ENCODE measurements at places on chromosomes 1 and 21.

GRCh38 chr1:88472298-88472697 lies 211.8 kb upstream of the PKN2 start:
- no peak for DNase-seq

GRCh38 chr1:100250264-100250663 lies 630 bp upstream of the DBT start:
- DNase-seq: no peak

GRCh38 chr1:193762236-193762635 lies 575.8 kb upstream of the B3GALT2 start:
- no peak for DNase-seq

DNA sequence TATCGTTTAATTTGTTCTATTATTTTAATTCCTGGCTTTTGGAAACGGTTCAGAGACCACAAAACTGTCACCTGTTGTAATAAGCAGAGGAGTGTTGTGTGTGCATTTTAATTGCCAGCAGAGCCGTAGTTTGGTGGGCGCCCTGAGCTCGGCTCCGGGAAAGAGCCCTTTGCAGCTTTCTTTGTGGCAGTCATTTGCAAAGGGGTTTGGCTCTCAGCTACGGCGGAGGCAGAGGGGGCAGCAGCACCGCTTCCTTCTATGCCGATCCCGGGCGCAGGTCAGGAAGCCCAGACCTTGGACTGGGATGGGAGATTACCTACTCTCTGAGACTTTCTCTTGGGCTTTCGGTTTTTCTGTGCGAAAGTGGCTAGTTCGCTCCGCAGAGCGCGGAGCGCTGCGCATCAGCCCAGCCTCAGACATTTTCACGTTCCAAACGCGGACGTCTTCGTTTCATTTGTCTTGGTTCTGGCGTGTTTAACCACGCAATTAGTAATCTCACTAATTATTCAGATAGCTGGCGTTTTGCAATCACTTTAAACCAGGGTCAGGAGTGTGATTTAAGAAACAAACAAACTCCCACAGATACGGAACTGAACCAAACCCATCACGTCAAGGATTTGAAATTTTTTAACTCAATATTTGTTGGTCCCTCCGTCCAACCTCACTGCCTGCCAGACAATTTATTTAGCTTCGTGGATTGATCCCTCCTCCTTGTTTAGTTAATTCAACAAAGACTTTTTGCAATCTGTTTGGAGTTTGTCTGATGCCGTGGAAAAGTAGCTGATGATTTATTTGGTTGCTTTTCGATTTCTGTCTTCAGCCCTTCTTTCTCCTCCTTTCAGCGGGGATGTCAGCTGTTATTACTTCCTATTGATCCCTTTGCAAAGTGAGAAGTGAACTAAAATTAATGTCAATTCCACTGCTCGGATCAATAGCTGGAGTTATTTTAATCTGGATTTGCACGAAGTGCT lies 3.9 kb downstream of the RNF220 start:
- DNase-seq: no peak

GRCh38 chr1:27101054-27101491 lies 53.9 kb downstream of the SLC9A1 start:
- DNase-seq: no peak

GRCh38 chr1:41313661-41314131 lies 47.5 kb upstream of the FOXO6 start:
- DNase-seq: no peak

GRCh38 chr1:194477908-194478307 lies 1291.5 kb upstream of the B3GALT2 start:
- DNase-seq: no peak

- no peak for DNase-seq
These were observed 9.5 kb downstream of the GPSM2 start for GRCh38 chr1:108886292-108886691.

Data from activated CD4-positive, alpha-beta T cell treated with anti-CD3 and anti-CD28 coated beads for 24 hours (primary cell).